ENCODE measurements at places on chromosomes 12 and 14.

DNA sequence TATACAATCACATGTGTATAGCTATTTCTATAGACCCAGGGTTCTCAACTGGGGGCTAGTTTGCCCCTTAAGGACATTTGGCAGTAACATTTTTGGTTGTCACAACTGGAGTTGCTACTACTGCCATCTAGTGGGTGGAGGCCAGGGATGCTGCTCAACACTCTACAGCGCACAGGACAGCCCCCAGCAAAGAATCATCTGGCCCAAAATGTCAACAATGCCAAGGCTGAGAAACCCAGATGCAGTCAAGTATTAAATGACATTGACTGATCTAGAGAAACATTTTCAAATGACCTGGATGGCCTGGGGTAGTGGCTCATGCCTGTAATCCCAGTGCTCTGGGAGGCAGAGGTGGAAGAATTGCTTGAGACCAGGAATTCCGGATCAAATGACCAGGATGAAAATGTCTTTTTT is 5.8 kb downstream of the WSB2 start:
- DNase-seq, result no peak

DNA sequence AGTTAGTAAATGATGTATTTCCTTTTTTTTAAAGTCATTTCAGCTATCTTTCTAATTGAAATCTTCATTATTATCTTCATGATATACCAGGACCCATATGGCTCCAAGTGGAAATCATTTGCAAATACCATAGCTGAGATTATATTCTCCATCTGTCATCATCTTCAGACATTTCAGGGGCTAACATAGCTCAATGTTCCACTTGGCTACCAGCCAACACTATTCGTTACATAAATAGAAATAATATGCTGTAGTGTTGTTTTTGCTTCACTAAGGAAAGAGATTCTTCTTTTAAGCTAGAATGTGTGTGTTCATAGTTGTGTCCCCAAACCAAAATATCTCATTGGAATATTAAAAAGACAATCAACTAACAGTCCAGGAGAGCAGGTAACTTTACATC is 225.1 kb downstream of the DIO2 start:
- no peak for DNase-seq

GRCh38 chr12:115886666-115887065 is 390.8 kb downstream of the MED13L start:
- DNase-seq, result no peak

DNA sequence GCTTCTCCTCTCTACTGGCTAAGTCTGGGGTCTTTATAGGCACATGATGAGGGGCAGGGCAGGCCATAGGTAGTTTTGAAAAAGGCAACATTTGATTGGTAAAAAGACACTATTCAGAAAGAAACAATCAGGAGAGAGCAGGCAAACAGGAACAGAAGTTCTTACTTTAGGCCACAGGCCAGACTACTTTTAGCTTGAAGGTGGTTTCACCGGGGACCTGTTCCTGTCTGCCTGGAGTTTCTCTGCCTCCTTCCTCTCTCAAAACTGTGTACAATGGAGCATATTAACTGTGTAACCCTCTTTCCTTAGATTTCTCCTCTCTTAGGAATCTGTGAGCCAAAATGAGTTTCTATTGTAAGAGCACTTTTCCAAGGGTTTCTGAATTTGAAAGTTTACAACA is 167.9 kb upstream of the AVPR1A start:
- DNase-seq, result no peak

- DNase-seq, result no peak
Observed at GRCh38 chr14:75333606-75334548, 55.2 kb downstream of the FOS start.

DNA sequence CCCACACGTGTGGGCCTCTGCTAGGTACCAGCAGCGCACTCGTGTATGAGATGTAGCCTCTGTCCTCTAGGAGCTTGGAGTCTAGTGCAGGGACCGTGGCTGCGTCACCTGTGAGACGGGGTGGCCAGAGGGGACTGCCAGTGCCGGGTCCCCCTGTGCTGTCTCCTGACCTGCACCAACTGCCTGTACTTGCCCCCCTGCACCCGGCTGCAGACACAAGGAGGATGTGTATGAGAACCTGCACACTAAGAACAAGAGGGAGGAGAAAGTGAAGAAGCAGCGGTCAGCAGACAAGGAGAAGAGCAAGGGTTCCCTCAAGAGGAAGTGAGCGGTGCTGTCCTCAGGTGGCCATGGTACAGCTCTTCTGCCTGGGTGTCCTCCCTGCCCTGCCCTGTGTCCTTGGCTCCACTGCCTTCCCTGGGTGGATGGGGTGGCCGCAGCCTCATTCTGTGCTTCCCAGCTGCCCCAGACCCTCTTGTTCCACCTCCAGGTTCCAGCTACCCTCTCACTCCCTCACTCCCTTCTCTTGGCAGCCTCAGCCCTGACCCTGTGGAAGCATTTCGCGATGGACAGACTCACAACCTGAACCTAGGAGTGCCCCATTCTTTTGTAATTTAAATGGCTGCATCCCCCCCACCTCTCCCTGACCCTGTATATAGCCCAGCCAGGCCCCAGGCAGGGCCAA is 9.6 kb downstream of the PTPN6 start:
- no peak for DNase-seq

DNA sequence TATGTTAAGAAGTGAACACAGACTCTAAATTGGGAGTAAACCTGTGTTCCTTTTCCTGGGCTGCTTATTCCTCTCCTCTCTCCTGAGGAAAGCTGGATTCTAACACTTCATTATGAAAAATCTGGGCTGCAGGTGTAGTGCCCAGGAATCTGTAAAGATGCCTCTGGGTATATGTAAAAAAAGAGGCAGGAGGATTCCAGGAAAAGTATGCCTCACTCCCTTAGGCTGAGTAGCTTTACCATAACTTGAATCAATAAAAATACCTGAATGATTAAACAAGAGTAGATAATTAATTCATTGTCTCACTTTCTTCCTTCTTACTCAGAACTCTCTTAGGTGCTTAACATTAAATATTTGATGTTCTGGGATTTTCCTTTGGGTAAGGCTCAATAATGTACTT is 185.1 kb downstream of the GRIP1 start:
- DNase-seq, result no peak

DNA sequence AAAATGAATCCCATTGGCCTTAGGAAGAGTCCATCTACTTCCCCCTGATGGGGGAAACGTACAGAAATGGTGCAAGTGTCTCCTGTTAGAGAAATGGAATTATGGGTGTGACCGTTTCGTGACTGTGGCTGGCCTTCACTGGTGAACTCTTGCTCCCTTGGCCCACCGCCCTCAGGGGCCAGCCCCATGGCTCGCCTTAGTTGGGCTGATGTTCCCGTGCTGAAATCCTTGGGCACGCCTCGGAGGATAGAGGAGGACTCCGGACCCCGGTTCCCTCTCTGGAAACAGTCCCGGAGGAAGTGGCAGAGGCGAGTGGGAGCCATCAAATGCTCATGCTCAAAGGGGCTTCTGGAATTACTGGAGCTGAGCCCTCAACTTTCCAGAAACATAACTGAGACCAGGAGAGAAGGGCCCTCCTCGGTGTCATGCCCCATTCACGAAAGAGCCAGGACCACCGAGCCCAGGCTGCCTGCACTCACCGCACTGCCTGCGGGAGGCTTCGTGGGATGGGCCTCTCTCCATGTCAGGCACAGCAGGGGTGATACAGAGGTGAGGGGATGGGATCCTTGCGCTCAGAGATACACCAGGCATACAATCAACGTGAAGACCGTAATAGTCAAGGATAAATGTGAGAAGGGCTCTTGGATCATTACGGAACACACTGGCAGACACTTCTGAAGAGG is 10.1 kb upstream of the CACNA2D4 start:
- no peak for DNase-seq

DNA sequence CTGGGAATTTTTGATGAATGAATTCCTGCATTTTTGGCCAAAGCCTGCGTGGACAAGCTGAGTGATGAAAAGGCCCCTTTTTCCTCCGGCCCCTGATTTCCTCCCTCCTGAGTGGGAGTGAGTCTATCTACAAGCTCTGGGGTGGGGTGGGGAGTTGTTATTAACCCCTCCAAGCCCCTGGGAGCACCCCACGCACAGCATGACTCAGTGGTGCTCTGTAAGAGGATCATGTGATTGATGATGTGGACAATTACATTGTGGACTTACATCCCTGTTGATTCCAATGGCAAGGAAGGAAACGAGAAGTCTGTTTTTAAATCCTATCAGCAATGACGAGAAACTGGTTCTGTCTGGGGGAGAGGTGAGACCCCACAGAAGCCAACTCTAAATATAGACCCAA is 5.1 kb upstream of the DLK1 start:
- no peak for DNase-seq
